ENCODE measurements at places on chromosomes 3 and 15.
A peak's percentile ranks its signal among the peaks of the same experiment; 100 is the strongest.

- DNase-seq: no peak
These were observed 24.7 kb downstream of the PCOLCE2 start for GRCh38 chr3:142863930-142864920.

GRCh38 chr3:40989141-40990061 lies 209.9 kb upstream of the CTNNB1 start:
- no peak for DNase-seq

GRCh38 chr15:99818872-99819271 lies 85.6 kb upstream of the LYSMD4 start:
- DNase-seq: no peak

- no peak for DNase-seq
These were observed 421.2 kb downstream of the TIGIT start for GRCh38 chr3:114714957-114715460.

DNA sequence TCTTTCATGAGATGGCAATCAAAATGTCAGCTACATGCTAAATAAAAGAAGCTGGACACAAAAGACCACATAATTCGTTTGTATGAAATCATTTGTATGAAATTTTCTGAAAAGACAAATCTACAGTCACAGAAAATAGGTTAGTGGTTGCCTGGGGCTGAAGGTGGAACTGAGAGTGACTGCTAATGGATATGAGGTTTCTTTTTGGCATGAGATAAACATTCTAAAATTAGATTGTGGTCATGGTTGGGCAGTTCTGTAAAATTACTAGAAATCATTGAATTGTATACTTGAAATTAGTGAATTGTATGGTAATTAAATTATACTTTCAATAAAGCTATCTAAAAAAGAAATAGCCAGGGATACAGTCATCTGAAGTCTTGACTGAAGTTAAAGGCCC lies 2.7 kb upstream of the DMXL2 start:
- no peak for DNase-seq

- no peak for DNase-seq
These were observed 87.1 kb downstream of the DIPK2A start for GRCh38 chr3:144058713-144059112.

DNA sequence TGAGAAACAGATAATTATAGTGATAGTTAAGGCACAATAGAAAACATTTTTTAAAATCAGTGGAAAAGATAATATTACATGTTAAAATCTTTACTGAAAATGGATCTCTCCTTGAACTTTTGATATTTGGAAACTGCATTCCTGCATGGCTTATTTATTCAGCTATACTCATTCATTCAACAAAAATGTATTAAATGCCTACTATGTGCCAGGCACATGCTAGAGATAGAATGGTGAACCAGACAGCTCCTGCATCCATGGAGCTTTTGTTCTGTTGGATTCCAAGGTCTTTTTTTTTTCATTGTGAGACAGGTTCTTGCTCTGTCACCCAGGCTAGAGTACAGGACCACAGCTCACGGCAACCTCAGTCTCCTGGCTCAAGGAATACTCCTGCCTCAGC lies 4.5 kb downstream of the PXK start:
- DNase-seq: no peak

DNA sequence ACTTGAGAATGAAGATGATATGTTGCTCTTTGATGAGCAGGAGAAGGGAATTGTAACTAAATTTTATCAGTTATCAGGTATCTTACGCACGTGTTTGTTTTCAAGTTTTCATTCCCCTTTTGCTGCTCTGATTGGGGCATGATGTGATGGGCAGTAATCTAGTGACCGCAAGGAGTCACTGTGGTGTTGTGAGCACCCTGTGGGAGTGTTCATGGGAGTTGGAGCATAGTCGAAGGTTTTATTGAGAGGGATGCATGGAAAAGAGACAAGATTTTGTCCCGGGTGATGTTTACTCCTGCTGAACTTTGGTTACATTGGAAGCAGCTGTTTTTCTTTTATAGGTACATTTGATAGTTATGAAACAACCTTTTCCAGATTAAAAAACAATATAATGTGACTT lies 2.1 kb downstream of the FAN1 start:
- no peak for DNase-seq

- DNase-seq: no peak
These were observed 129.7 kb upstream of the PRICKLE2 start for GRCh38 chr3:64354956-64355355.

DNA sequence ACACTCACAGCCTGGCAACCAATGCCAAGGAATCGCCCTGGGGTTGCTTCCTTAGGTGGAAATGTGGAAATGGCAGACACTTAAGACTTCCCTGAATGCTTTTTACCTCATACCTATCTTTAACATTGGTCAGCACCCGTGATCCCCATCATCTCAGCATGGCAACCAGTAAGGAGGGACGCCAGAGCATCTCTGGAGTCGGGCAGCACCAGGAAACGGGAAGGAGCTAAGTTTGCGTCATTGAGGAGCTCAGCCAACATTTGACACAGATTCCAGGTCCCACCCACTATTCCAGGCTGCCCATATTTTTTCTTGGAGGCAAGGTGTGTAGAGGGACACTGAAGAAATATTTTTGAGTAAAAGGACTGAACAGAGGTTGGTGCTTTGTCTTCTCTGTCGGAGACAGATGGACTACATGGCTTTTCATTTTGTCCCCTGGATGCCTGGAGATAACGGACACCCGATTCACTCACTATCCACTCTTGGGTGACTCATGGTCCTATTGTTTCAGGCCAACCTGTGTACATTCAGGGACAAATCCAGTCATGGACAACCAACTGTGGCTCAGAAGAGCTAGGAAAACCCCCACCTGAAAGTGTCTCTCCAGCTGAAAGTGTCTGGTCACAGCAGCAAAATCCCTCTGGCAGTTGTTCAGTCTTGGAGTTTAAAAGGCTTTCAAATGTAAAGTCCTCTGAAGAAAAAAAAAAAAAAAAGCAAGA lies 70.4 kb upstream of the OXTR start:
- no peak for DNase-seq

GRCh38 chr3:126550488-126551051 lies 8.2 kb downstream of the C3orf22 start:
- peak; percentile 6 for DNase-seq

GRCh38 chr3:182697345-182697919 lies 95.9 kb upstream of the ATP11B start:
- DNase-seq: no peak

- DNase-seq: no peak
These were observed 82.5 kb downstream of the STT3B start for GRCh38 chr3:31615071-31615875.

GRCh38 chr3:105688821-105689220 lies 180.0 kb downstream of the CBLB start:
- no peak for DNase-seq

GRCh38 chr3:107981471-107982111 lies 109.2 kb downstream of the CD47 start:
- no peak for DNase-seq

DNA sequence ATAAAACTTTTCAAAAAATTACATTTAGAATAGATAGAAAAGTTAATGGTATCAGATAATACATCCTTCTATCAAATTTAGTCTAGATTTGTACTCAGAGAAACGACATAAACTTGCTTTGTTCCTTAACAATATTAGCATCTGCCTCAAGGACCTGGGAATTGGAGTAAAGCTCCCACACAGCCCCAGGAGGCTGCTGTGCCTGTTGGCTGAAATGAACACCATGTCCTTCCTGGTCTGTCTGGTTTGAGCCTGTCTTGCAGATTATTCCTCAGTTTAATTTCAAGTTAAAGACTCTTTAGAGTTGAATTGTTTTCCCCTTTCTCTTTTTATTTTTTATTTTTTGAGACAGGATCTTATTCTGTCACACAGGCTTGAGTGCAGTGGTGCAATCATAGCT lies 19.4 kb downstream of the GNB5 start:
- no peak for DNase-seq

DNA sequence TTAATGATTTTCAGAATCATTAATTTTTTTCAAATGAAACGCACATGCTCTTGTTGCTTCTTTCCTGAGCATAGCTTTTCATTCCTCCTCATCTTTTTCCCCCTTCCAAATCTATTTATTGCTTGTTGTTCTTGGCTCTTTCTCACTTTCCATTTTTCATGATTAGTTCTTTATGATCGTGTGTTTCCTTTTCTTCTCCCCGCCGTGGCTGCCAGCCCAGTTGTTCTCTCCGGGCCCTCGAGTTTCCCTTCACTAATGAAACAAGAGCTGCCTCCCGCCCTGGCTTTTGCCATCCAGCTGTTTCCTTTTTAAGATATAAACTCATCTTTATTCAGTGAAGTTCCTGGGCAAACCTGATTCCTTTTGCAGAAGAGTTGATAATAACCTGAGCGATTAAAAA lies 170.2 kb upstream of the NR2F2 start:
- no peak for DNase-seq

DNA sequence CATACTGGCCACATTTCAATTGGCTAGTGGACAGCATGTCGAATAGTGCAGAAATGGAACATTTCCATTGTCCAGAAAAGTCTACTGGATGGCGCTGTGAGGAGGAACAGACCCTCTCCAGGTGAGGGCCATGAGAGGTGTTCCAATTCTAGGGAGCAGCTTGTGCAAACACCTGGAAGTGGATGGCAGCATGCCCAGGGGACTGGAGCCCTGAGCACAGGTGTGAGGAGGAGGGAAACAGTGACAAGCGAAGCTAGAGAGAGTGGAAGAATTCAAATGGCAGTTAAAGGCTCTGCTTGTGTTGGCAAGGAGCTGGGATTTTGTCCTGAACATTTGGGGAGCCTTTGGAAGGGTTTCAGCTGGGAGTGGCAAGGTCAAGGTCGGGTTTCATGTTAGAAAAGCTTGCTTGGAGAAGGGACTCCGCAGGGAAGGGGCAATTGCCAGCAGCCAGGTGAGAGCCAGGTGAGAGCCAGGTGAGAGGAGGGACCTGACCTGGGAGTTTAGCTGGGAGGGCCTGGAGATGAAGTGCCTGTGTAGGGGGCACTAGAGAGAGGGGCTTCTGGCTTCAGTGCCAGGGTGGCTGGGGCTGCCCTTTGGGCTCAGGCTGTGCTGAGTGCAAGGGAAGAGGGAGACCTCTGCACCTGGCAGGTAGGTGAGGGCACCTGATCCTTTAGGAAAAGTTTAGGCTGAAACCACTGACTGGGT lies 93.8 kb downstream of the LINGO1 start:
- DNase-seq: no peak

- no peak for DNase-seq
These were observed 159.5 kb downstream of the C3orf70 start for GRCh38 chr3:184993394-184993793.

GRCh38 chr3:113927556-113927955 lies 20.3 kb upstream of the ZDHHC23 start:
- no peak for DNase-seq

- no peak for DNase-seq
These were observed 9.1 kb upstream of the RASGRF1 start for GRCh38 chr15:79099692-79100091.

- DNase-seq: no peak
These were observed 27.1 kb downstream of the DNAJC13 start for GRCh38 chr3:132444383-132444782.

DNA sequence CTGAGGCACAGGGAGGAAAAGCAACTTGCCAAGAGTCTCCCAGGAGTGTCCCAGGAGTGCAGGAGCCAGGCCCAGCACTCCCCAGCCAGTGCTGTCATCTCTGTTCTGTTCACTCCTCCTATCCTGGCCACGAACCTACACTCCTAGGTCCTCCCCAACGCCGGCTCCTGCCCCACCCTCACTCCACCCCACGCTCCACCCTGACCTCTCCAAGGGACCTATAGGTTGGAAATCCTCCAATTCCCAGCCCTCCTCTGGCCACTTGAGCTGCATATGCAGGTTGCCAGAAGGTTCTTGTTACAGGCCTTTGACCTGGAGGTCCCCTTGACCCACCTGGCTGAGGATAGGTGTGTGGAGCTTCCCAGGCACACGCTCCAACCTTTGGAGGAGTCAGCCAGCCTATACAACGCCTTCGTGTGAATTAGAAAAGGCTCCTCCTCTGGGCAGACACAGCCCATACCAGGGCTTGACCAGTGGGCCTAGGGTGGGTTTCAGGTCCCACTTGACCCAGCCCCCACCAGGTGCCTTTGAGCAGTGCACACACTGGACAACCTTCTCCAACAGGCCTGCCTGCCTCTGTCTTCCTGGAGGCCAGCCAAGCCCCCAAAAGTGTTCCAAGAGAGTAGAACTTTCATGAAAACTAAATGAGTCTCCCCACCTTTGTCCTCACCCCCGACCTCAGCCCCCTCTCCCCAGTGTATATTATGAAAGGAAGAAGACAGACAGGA lies 167.2 kb upstream of the TLE3 start:
- DNase-seq: no peak

- no peak for DNase-seq
These were observed 34.8 kb downstream of the ST3GAL6 start for GRCh38 chr3:98797905-98798304.

- DNase-seq: no peak
These were observed 640 bp downstream of the MB21D2 start for GRCh38 chr3:192917028-192917403.

- DNase-seq: no peak
These were observed 1.2 kb downstream of the CCDC9B start for GRCh38 chr15:40339621-40339945.

DNA sequence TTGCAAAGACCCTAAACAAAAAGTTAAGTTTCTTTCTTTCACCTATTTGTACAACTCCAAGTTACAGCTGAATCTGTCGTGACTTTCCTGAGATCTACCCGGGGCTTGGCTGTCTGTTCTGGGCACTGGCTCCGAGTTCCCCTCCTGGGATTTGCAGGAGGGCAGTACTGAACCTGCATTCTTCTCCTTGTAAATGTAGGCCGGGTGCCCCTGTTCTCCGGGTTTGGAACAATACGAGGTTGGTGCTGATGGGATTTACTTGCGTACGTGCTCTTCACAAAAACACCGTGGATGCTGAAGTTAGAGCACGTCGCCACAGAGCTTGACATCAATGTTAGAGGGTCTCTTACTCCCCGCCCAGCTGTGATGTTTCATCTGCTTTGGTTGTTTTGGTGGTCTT lies 48.1 kb downstream of the KLHL25 start:
- no peak for DNase-seq

DNA sequence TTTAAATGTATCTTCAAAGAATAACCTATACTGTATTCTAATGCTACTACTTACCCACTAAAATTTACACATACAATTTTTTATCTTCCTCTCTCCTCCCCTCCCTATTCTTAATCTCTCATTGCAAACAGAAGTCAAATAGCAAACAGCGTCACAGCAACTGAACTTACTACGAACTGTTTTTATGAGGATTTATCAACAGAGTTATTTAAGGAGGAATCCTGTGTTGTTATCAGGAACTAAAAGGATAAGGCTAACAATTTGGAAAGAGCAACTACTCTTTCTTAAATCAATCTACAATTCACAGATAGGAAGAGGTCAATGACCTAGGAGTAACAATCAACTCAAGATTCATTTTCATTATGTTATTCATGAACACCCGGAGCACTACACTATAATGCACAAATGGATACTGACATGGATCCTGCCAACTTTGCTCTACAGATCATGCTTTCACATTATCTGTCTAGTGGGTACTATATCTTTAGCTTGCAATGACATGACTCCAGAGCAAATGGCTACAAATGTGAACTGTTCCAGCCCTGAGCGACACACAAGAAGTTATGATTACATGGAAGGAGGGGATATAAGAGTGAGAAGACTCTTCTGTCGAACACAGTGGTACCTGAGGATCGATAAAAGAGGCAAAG lies 984 bp downstream of the FGF7 start:
- no peak for DNase-seq

All from activated CD4-positive, alpha-beta T cell treated with anti-CD3 and anti-CD28 coated beads for 1 hour (primary cell).